NCI-H1092 (cell line): ENCODE measurements at places on chromosomes 4 and X.

- DNase-seq: no peak
These were observed 182.1 kb downstream of the EVC2 start for GRCh38 chr4:5526080-5526846.

DNA sequence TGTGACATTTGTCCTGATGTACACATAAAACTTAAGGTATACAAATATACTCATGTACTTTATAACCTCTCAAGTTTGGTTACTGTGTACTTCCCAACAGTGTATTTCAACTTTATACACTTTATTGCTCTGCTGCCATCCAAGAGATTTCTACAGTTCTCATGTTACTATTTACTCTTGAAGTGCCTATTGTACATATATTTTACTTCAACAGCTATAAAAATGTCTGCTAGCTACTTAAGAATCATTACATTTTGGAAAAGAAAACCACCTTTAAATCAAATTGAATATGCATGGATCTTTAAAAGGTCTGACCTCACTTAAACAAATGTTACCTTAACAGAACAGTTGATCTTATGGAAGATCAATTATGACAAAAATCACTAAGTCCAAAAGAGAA lies 1056.4 kb downstream of the ADGRL3 start:
- DNase-seq: no peak

- no peak for DNase-seq
These were observed 740.1 kb upstream of the PITX2 start for GRCh38 chr4:111362941-111363361.

DNA sequence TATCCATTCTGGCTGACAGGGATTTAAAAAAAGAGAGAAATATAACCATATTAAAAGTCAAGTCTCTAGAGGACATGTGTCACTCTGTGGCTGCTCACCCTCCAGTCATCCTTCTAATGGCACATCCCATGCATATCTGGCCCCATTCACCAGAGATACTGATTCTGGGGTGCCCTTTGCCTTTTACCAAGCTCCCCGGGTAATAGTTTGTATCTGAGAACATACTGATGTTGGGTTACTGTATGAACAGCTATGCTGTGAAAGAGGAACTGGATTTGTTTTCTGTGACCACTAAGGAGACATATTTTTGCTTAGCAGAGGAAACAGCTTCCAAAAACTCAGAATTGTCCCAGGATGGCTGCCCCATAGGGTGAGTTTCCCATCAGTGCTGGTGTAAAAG lies 56.0 kb downstream of the SAT1 start:
- DNase-seq: no peak

DNA sequence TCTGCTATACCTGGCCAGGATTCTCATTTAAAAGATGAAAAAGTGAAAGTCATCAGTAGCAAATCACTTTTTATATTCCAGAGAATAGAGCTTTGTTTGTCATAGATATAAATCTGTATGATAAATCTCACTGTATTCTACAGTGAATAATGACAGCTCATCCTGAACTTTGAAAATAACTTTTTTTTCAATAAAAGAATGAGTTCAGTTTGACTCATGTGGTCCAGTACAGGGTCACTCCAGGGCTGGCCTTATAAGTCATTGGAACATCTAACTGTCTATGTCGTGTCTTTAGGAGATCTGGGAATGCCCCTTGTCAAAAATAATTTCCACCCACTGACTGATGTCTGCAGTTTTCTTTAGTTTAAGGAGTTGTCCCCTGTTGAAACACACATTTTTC lies 18.5 kb upstream of the CXCL8 start:
- DNase-seq: no peak

- no peak for DNase-seq
These were observed 593.2 kb downstream of the TMA16 start for GRCh38 chr4:164087733-164088132.

GRCh38 chrX:40933132-40933705 lies 152.0 kb upstream of the USP9X start:
- DNase-seq: no peak

GRCh38 chrX:40207626-40208025 lies 109.9 kb upstream of the BCOR start:
- no peak for DNase-seq

GRCh38 chrX:150919401-150919800 lies 20.9 kb upstream of the CD99L2 start:
- no peak for DNase-seq

DNA sequence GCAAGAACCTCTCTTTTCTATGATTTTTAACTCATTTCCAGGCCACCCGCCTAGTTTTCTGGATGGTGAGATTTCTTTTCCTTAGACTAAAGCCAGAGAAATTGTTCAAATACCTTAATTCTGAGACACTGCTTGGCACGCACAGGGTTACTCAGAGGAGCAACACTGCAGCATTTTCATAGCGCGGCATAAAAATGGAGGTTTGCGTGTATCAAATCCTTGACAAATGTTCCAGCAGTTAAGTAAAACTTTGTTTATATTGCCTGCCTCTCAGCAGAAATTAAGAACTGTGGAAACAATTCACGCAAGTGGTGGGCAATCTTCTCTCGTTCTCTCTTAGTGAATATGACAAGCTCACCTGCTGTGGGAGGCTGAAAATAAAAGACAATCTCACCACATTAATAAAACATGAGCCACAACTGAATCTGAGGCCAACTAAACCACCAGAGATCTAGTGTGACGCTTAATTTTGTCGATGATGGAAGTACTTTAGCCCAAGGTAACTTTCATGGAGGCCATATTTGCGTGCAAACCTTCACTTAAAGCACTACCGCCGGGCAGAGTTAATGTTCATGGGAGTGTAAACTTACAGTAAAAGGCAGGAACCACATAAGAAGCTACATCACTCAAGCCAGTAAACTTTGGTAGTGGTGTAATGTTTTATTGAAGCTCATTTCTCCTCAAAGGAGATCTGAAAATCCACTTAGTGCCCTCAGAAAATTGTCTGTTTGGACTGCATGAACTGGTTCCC lies 894.8 kb upstream of the EPHA5 start:
- no peak for DNase-seq

- DNase-seq: no peak
These were observed 152.2 kb downstream of the MGST2 start for GRCh38 chr4:139817657-139818452.

GRCh38 chr4:119735165-119735651 lies 106.6 kb upstream of the PDE5A start:
- DNase-seq: no peak

DNA sequence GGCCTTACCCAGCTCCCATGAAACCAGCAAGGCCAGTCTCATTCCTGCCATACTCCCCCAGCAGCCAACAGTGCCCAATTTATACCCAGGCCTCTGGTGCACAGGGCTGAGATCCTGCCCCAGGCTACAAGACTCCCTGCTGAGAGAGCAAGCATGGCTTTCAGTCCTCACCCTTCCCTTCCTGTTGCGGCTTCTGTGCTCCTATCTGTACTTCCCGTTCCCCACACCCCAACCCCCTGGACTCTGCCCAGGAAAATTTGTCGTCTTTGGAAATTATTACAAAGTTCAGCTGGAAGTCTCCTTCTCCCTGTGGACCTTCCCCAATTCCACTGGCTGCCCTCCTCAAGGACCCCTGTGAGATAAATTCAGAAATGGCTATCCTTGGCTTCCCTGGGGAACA lies 84.1 kb upstream of the GK2 start:
- DNase-seq: no peak

DNA sequence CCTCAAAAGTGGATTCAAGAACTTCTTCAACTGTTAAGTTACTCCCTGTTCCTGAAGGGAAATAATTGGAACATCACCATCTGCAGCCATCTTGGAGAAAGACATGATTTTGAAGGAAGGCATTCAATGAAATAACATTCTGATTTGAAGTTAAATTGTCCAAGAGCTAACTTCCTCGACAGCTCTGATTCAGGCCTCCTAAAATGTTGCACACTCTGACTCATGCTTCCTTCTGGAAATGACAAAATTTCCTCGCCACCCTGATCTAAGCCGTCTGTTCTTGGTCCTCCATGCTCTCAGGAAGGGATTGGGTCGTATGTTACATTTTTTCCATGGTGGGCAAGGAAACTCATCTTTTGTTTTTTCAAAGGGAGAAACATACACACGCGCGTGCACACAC lies 496.9 kb upstream of the DIPK2B start:
- no peak for DNase-seq

- no peak for DNase-seq
These were observed 5.5 kb upstream of the ATP2B3 start for GRCh38 chrX:153511784-153512500.

DNA sequence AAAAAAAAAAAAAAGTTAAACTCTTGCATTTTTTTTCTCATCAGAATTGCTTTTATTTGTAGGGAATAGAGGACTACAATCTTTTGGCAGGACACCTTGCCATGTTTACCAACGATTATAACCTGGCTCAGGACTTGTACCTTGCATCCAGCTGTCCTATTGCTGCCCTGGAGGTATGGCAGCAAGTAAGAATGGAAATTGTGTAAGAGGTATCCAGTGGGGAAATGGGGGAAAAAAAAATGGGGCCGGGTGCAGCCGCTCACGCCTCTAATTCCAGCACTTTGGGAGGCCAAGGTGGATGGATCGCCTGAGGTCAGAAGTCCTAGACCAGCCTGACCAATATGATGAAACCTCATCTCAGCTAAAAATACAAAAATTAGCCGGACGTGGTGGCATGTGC lies 49.8 kb downstream of the WDR19 start:
- DNase-seq: no peak

- no peak for DNase-seq
These were observed 87.0 kb upstream of the TRPC3 start for GRCh38 chr4:122038896-122039295.

DNA sequence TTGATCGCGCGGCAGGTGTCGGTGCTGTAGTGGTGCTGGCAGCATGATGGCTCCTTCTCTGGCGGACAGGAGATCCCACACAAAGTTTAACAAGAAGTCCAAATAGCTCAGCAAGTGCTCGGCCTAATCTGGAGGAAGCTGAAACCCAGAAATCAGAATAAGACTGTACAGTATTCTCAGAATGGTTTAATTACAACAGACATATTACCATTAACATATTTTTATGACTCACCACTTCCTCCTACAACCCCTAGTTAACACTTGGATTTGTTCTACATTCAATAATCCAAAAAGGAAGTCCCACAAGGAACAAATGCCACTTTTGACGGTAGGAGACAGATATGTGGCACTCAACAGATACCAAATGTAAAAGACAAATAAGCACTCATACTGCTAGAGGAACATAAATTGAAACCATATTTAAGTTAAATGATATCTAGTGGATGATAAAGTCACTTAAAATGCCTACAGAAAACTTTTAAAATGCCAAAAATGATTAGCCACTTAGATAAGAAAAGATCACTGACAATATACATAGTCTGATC lies 91.2 kb downstream of the HUWE1 start:
- no peak for DNase-seq

DNA sequence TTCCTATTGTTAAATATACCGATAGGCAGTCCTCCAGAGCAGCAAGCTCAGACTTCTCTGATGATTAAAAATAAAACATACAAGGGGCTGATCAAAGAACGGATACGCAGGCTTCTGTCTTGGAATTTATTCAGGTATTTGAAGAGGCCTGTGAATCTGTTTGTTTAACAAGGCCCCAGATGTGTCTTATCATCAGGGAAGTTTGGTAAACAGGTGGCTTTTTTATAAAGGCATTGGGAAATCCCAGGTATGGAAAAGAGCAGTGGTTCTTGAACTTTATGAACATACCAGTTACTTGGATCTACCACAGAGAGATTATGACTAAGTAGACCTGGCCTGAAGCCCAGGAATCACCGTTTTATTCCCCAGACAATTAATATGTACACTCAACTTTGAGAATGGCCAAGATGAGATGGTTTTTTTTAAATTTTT lies 47.9 kb downstream of the SOWAHB start:
- DNase-seq: no peak

DNA sequence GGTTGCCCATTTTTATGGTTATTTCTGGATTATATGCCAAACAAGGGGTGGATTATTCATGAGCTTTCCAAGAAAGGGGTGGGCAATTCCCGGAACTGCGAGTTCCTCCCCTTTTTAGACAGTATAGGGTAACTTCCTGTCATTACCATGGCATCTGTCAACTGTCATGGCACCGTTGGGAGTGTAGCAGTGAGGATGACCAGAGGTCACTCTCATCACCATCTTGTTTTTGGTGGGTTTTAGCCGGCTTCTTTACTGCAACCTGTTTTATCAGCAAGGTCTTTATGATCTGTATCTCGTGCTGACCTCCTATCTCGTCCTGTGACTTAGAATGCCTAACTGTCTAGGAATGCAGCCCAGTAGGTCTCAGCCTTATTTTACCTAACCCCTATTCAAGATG lies 57.6 kb downstream of the SH3KBP1 start:
- DNase-seq: no peak

- no peak for DNase-seq
These were observed 24.5 kb upstream of the TSR2 start for GRCh38 chrX:54415534-54416350.

- DNase-seq: no peak
These were observed 72.6 kb upstream of the TRIM2 start for GRCh38 chr4:153131596-153131995.

GRCh38 chrX:9466124-9466495 lies 1.3 kb downstream of the TBL1X start:
- DNase-seq: peak; percentile 10

GRCh38 chr4:7156761-7157488 lies 35.4 kb upstream of the SORCS2 start:
- no peak for DNase-seq

- DNase-seq: no peak
These were observed 27.9 kb downstream of the PKD2 start for GRCh38 chr4:88035292-88035691.

DNA sequence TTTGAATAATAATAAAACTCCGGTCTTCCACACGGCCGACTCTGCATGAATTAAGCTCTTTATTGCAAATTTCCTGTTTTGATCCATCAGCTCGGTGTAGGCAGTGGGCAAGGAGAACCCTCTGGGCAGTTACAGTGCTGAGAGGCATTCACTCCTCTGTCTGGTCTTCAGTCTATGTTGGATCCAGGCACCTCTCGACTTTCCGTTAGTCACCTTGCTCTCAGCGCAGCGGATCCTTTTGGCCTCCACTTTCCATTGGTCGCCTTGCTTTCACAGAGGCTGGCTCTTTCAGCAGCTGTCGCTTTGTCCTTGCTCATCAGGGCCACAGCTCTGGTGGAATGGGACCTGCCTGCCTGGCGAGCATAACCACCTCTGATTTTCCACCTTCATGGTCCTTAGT lies 52.9 kb downstream of the TRMT44 start:
- DNase-seq: no peak

- no peak for DNase-seq
These were observed 210.5 kb downstream of the PWWP3B start for GRCh38 chrX:106378616-106379015.

- DNase-seq: no peak
These were observed 120.3 kb downstream of the PDE5A start for GRCh38 chr4:119508281-119508680.

GRCh38 chrX:118682258-118683014 lies 45.0 kb upstream of the IL13RA1 start:
- no peak for DNase-seq

GRCh38 chrX:41127477-41128192 lies 42.4 kb downstream of the USP9X start:
- DNase-seq: no peak

- no peak for DNase-seq
These were observed 13.4 kb downstream of the TBC1D9 start for GRCh38 chr4:140742838-140743193.

- no peak for DNase-seq
These were observed 115.5 kb upstream of the FAM9C start for GRCh38 chrX:13159886-13160285.
